ENCODE measurements at places on chromosomes 2 and 18. TPM values are rescaled to one million over a fixed set of nuclear protein-coding genes. Genes with fewer than 3 reads are reported as not detected.

DNA sequence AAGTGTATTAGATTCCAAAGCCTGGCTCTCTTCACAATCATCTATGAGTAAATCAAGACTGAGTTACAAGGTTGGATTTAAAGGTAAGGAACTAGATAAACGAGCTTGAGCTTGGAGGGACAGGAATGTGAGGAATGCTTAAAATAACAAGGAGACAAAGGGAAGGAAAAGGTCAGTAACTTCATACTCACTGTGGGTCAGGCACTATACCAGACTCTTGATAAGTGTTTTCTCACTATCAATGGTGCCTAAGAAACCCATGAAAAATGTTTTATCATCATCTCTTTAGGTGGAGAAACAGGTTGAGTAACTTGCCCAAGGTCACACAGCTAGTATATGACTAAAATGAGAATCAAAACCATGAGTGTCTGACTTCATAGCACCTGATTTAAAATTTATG, 212.1 kb downstream of the CDH2 start:
- no peak for DNase-seq

GRCh38 chr2:217413193-217413592, 553.3 kb upstream of the TNP1 start:
- no peak for DNase-seq

GRCh38 chr2:159213296-159213695, 73.2 kb downstream of the WDSUB1 start:
- DNase-seq: no peak

- DNase-seq: no peak
These were observed 23.7 kb downstream of the ATL2 start for GRCh38 chr2:38353402-38353801.

DNA sequence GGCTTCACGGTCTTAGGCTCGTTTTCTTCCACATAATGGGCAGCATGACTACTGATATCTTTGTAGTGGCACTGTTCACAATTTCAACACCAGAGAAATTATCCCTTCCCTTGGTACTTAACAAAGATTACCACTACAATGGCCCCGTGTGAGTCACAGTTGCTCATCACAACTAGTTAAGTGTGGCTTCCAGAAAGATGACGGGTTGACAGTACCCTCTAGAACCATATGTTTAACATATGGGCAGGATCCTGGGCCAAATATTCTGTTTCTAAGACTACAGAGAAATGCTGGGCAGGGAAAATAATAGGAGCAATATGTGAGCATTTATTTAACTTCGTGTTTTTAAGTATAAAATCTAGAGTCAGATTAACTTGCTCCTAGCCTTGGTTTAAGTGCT, 780.1 kb upstream of the LINC00305 start:
- no peak for DNase-seq

DNA sequence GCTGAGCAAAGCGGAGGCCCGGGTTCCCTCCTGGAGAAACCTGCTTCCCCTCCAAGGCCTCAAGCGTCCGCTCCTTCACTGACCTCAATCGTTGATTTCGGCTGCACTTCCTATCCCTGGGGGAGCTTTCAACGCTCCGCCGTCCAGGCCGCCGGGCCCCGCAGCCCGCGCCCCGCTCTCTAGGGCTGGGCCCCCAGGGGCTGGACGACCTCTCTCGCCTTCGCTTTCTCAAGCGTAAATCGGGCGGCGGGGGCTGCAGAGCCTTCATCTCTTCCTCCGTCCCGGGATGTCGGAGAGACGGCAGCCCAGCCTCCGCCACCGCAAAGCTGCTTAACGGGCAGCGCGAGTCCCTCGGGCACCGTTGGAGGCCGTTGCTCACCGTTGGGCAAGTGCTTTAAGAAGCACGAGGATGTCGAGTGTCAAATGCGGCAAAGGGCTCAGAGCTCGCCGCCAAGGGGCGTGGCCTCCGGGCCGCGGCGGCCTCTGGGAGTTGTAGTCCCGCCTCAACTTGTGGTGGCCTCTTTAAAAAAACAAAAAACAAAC, 8.5 kb downstream of the HES6 start:
- DNase-seq: no peak

DNA sequence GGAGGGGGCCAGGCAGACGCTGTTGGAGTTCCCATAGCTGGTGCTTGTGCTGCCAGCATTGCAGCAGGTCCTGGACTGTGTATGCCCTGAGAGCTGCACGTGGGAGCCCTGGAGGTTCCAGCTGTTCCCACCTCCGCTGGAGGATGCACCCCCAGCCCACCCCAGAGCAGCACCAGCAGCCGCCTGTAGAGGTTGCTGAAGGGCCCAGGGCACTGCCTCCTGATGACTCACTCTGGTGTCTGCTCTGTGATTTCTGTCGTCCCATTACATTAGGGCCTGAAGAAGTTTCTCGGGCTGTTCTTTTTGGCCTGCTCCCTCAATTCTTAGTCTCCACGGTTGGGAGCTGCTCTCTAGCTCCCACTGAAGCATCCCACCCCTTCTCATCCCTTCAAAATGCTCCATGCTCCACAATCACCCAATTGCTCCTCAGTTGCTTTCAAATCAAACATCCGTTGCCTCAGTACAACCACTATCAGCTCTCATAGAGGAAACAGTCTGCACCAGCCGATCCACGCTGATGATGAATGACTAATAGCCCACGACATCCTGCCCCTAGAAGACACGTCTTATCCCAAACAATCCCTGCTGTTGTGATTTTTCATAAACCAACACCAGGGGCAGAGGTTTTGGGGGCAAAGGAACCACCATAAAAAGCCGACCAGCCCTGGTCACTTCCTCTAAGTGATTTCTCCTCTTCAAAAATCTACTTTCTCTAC, 65.2 kb upstream of the RNF152 start:
- DNase-seq: no peak

CAPN14 gene
- 4.0 TPM for total RNA-seq

ANTXR1 gene
- total RNA-seq: not detected

- no peak for DNase-seq
These were observed 239.7 kb downstream of the ICOS start for GRCh38 chr2:204176306-204176705.

CTLA4 gene
- not detected for total RNA-seq

MOGAT1 gene
- not detected for total RNA-seq

SLC9A4 gene
- 0.22 TPM for total RNA-seq

Data from OCI-LY7 (cell line).